SK-MEL-5 (cell line): ENCODE measurements at places on chromosomes 3 and 15. TPM values are rescaled to one million over a fixed set of nuclear protein-coding genes. Genes with fewer than 3 reads are reported as not detected.

GRCh38 chr3:142007710-142008399 lies 131.4 kb downstream of the ATP1B3 start:
- no peak for DNase-seq

- DNase-seq, result peak; percentile 64
Observed at GRCh38 chr3:6799264-6799915, 61.5 kb upstream of the GRM7 start.

DNA sequence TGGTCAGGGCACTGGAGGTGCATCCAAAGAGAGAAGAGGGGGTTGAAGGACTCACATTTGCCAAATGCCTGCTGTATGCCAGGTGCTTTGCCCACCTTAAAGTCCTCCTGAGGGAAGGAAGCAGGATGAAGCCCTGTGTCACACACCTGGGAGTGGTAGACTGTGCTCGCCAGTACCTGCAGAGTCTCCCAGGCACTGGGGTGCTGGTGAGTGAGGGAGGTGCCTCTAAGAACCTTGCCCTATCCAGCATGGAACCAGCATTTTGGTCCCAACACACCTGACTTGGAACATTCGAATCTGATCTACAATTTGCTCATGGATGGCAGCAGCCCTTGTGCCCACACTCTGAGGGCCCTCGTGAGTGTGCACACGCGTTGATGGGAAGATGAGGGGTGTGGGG lies 76.7 kb downstream of the SEC22A start:
- DNase-seq, result no peak

DNA sequence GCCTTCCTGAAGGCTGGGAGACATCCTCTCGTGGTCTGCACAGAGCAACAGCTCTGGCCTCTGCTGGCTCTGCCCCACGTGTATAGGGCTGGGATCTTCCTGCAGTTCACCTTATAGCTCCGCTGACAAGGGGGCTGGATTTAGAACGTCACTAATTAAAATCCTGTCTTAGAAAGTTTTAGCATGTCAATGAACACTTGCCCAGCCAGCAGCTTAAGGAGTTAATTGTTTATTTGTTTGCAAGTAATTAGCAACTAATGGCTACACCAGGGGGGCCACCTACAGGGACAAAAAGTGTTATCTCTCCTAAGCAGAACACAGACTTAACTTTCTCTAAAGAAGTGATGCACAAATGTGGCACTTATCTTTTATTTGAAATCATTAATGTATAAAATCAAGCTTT lies at the start of gene HESX1:
Gene HESX1, minus strand, starts transcription at position 84 of the 403 bp plus-strand sequence. Its CDS starts 60 bp downstream, at position 24.
- no peak for DNase-seq

DNA sequence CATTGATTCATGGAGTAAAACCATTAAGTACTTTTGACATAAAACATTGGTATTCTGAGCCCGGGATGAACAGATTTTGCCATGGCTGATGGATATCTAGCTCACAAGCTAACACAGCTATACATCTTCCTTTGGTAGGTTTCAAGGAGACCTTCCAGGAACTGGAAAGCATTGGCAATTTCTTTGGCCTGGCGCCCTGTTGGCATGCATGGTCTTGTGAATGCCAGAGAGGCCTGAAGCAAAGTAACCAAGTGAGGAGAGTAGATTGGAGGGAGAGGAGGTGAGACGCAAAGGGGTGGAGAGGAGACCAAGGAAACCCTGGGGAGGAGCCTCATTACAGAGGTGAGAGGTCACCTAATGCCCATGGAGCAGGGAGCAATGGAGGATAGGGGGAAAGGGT lies 67.2 kb downstream of the SQOR start:
- no peak for DNase-seq

REC114 gene
- total RNA-seq, result not detected in 2 replicates

FGF7 gene
- total RNA-seq, result 20.3 TPM in 2 replicates
